CD4-positive, alpha-beta T cell treated with Interleukin-17A for 4 hours (primary cell): ENCODE measurements at places on chromosomes 7 and 10.

GRCh38 chr7:50336894-50337703 is 32.6 kb downstream of the IKZF1 start:
- DNase-seq: peak; percentile 49

DNA sequence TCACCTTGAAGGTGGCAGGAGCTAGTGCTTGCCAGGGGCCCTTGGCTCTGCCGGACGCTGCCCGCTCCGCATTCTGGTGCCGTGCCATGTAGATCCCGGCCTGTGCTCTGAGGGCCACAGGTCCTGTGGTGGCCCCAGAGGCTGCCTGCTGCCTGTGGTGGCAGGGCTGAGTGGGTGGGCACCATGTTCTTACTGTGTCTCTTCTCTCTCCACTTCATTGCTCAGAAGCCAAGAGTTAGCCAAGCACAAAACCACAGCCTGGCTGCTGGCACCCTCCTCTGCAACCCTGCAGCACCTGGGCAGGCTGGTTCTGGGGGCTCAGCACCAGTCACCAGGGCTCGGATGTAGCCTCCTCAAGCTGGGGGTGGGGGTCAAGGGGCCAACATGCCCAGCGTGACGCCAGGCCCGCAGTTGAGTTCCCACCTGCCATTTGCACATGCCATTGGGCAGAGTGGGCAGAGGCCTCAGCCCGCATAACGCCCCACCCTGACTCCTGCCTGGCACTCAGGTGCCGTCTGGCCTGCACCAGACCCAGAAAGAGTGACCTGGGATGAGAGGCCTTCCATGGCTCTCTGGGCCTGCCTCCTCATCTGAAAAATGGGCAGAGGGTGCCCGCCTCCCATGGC is 16.3 kb downstream of the ZMIZ1 start:
- no peak for DNase-seq

DNA sequence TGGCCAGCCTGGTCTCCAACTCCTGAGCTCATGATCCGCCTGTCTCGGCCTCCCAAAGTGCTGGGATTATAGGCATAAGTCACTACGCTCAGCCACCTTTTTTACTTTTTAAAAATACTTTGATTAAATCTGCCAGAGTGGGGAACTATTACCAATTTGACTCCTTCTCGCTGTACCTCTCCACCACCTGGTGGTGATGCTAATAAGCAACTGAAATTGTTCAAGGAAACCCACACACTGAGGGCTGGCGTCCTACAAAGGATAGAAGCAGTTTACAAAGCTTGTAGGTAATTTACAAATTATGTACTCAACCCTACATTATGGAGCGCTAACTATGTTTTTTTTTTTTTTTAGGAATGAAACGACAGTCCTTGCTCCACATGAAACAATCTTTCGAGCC is 111.1 kb downstream of the CPED1 start:
- no peak for DNase-seq

- no peak for DNase-seq
Measured at GRCh38 chr7:42010751-42011150, 226.3 kb downstream of the GLI3 start.

DNA sequence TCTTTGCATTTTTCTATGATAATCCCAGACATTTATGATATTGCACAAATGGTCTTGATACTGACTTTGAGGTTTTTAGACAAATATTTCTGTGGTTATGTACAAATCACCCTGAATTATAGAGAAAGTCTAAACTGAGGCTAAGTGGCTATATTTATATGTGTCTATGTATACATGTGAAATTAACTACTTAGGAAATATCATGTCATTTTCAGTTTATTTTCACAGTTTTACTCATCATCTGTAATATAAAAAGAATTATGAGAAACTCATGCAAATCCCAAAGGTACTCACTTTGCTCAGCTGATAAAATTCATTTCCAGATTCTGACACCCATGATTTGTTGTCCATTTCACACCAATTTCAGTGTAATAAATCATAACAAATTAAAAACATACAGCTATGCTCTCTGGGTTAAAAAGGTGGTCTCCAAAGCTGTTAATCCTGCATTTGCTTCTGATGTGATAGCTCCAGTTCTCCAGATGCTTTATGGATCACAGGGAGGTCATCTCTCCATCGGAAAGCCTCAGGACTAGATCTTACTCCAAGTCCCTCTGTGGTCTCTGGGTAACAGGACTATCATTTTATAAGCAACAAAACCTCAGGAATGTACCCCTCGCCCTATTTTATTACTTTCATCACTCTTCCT is 673.9 kb downstream of the PARD3 start:
- DNase-seq: no peak

- DNase-seq: no peak
Measured at GRCh38 chr7:131858611-131859010, 302.2 kb upstream of the PODXL start.

DNA sequence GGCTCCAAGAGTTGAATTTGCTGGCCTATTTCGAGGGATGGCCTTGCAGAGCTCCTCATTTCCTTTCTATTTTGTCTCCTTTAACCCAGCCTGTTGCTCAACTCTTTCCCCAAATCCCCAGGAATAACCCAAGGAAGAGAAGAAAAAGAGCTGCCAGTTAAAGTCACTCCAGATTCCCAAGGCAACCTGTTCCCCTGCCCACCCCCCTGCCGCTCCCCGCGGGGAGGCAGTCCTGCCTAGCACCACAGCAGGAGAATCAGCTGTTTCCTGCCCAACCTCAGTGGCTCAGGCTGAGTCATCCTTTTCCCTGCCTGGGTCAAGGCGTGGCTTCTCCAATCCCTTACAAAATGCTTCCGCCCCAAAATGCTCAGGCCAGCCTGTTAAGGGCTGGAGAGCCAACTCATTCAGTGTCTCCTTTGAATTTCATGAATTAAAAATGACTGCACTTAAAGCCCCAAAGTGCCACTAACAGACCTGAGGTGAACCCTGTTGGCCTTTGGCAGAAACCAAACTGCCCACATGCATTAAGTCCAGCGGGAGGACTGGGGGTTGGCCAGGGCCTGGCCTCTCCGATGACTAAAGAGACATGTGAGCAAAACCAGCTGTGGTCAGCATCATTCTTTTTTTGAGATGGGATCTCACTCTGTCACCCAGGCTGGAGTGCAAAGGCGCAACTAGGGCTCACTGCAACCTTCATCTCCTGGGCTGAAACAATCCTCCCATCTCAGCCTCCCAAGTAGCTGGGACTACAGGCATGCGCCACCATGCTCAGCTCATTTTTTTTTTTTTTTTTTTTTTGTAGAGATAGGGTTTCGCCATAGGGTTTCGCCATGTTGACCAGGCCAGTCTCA is 83.2 kb upstream of the KIF5B start:
- no peak for DNase-seq

DNA sequence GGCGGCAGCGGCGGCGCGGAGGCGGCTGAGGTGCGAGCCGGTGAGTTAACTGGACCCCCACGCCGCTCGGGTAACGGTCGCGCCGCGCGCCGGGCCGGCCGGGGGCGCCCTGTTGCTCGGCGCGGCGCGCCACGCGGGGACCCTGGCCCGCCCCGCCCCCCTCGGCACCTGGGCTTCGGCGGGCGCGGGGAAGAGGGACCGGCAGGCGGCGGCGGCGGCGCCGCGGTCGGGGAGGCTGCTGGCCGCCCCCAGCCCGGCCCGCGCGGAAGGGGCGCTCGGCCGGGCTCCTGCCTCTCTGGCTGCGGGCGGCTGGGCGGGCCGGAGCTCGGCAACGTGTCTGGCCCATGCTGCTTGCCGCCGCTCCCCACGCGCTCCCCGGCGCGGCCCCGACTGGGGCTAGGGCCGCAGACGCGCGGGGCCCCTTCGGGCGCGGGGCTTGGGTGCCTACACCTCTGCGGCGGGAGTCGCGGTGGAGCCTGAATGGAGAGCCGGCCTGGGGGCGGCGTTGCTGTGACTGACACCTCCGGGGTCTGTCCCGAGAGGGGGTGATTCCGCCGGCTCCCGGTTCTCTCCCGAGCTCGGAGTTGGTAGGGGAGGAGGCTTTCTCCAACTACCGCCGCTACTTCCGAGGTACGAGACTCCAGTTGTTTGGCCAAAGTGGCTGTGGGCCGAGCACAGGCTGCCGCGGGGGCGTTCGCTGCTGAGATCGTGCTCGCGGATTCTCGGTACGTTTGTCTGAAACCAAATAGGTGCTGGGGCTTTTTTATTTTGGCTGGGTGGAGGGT is 494 bp downstream of the PALS2 start:
- peak; percentile 64 for DNase-seq

DNA sequence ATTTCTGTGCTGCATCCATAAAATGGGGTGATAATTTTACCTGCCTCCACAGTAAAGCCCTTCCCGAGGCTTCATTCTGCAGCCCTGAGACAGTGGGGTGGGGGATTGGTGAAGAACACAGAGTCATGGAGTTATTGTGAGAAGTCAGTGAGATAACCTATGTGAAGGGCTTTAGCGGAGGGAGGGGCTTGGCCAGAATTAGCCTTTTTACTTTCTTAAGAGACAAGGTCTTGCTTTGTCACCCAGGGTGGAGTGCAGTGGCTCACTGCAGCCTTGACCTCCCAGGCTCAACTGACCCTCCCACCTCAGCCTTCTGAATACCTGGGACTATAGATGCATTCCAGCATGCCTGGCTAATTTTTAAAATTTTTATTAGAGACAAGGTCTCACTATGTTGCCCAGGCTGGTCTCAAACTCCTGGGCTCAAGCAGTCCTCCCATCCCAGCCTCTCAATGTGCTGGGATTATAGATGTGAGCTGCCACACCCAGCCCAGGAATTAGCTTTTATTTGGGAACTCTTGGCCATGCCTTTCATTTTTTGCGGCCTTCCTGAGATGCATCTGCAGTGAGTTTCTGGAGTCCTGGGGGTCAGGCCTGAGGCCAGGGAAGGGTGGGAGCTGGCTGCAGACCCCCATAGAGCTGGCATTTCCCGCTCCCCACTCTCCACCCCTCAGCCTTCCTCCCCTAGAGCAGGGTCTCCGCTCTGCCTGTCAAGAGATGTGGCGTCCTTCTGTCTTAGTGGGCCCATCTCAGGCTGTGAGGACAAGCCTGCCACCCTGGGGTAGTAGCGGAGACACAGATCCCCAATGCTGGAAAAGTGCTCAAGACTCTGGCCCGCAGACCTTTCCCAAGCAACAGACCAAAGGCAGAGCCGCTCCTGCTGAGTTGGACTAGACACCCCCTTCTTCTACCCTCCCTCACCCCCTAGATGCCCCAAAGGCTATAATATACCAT is 77.0 kb downstream of the ZMIZ1 start:
- no peak for DNase-seq

DNA sequence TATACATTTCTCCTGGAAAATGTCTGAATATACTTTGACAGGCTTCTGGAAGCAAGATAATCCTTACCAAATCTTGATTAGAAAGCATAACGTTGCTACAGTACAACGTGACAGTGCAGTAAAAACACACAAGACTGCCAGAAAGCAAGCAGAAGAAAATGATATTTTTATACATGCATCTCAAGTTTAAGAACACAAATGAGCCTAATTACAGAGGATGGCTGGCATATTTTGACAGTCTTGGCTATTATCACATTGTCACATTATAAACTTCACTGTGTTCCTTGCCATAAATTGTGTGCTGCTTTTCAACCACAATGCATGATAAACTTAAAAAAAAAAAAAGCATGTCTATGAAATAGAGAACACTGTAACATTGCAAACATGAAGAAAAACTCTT is 4.3 kb downstream of the IKZF5 start:
- DNase-seq: no peak

DNA sequence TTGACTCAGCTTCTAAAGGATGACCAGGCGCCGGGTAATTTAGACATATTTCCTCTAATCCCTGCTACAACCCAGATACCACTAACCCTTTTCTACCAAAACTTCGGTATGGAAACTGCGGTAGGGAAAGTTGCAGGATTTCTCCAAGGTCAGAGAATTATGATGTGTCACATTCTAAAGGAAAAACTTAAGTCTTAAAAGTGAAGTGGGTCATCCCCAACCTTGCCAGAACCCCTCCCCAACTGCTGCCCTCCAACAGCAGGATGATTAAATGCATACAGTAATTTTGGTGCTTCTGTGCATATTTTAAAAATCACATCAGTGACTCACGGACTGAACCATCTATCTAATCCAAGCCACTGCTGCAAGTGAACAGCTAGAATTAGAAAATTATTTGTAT is 52.7 kb downstream of the GRB10 start:
- no peak for DNase-seq

GRCh38 chr10:74013004-74013403 is 15.1 kb downstream of the VCL start:
- DNase-seq: no peak

- DNase-seq: peak; percentile 79
Measured at GRCh38 chr7:101815826-101816594, 1.4 kb upstream of the CUX1 start.

DNA sequence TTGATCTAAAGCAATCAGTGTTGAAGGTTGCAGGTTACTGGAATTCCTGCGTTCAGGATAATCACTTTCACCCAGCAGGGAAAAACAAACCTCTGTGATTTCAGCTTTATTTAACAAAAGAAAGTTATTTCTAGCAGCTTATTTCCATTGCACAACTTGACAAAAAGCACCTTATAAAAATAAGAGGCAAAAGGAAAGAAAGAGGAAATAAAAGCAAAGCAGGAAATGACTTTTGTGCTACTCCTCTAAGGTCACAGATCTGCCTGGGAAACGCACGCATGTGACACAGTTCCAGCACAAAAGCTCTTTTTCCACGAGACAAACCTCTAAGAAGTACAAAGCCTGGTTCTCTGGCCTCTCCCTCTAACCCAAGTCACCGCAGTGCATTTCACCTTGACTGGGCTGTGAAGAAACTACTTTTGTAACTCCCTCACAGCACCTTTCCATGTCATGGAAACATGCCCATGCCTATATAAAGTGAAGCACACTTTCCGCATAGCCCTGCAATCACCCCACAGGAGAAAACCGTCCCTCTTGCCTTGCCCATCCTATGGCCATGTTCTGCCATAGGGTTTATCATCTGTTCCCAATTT is 870 bp downstream of the ANK3 start:
- no peak for DNase-seq

DNA sequence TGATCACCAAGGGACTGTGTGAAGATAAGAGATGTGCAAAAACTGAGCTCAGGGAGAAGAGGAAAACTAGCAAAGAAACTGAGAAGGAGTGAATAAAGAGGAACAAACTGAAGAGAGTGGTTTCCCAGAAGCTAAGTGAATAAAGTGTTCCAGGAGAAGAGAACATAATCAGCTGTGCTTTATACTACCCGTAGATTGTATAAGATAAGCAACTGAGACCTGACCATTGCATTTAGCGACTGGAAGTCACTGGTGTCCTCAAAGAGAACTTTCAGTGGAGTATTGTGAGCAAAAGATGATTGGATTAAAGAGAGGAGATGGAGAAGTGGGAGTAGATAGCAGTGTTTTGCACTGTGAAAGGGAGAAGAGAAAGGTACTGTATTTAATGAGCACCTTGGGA is 14.6 kb downstream of the PHTF2 start:
- no peak for DNase-seq

DNA sequence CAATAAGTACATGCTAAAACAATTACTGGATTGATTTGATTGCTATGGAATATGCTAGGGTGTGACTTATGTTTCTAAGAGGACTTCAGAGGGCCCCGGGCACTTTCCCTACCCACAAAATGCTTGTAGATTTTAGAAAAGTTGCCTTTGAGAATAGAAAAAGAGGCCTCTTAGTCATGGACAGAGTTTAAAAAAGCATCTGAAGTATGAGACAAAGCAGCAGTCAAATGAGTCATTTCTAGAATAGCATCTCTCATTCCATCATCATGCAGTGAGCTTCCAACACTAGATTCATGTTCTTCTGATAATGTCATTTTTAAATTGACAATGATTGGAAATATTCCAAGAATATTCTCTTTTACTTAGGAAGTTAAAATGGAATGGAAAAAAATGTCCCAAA is 675.1 kb upstream of the PCDH15 start:
- no peak for DNase-seq

- DNase-seq: no peak
Measured at GRCh38 chr10:11295492-11295891, 277.8 kb downstream of the CELF2 start.
